Body of pancreas (tissue), 4 donors: ENCODE measurements at places on chromosomes 2 and 18.

- no peak for DNase-seq
These were observed 26.1 kb downstream of the RAB31 start for GRCh38 chr18:9734189-9734588.

GRCh38 chr2:127525691-127526131 is 578 bp downstream of the IWS1 start:
- no peak for DNase-seq

GRCh38 chr2:16303761-16304160 is 361.9 kb downstream of the CYRIA start:
- no peak for DNase-seq

GRCh38 chr18:24006712-24007313 is 7.7 kb upstream of the TTC39C start:
- no peak for DNase-seq

GRCh38 chr2:233312874-233313273 is 5.3 kb downstream of the SAG start:
- DNase-seq = no peak

GRCh38 chr2:201058914-201059313 is 12.6 kb downstream of the HYCC2 start:
- no peak for DNase-seq
